ENCODE measurements at places on chromosomes 13 and 19.
A peak's percentile ranks its signal among the peaks of the same experiment; 100 is the strongest.

- DNase-seq: no peak
Measured at GRCh38 chr19:13726323-13726722, 38.0 kb upstream of the MRI1 start.

GRCh38 chr13:46126056-46126455 lies 21.2 kb upstream of the CPB2 start:
- no peak for DNase-seq

GRCh38 chr13:105543742-105544141 lies 991.7 kb downstream of the EFNB2 start:
- no peak for DNase-seq

GRCh38 chr19:37334179-37335071 lies 36.5 kb upstream of the ZNF527 start:
- peak; percentile 91 for DNase-seq

GRCh38 chr13:59728896-59729545 lies 434.7 kb downstream of the DIAPH3 start:
- DNase-seq: no peak

DNA sequence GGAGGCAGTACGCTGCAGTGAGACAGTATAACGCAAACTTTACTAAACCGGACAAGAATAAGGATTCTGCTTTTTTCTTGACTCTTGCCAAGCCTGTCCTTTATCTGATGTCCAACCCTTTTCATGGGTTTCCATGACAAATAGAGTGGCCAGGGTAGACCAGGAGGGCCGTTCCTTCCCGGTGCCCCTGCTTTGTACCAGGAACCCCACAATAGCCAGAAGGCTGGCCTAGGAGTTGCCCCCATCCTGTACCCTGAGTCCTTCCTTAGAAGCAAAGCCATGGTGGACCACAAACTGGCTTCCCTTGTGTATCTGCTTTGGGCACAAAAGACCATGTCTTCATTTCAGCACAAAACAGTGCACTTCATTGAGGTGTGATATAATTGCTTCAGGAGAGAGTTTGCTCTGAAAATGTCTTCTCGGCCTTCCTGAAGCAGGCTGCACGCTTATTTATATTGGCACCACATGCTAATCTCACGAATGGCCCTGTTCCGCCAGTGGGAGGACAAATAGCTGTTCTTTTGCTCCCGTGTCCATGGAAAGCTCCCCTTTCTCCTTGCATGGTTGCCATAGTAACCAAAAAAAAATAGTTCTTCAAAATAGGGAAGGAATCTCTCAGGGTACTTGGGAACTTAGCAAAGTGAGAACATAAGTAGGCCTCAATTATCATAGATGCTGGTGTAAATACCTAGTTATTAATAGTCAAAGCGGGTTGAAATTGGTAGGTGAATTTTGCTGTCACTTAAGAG lies 222.1 kb downstream of the ZIC5 start:
- peak; percentile 4 for DNase-seq

DNA sequence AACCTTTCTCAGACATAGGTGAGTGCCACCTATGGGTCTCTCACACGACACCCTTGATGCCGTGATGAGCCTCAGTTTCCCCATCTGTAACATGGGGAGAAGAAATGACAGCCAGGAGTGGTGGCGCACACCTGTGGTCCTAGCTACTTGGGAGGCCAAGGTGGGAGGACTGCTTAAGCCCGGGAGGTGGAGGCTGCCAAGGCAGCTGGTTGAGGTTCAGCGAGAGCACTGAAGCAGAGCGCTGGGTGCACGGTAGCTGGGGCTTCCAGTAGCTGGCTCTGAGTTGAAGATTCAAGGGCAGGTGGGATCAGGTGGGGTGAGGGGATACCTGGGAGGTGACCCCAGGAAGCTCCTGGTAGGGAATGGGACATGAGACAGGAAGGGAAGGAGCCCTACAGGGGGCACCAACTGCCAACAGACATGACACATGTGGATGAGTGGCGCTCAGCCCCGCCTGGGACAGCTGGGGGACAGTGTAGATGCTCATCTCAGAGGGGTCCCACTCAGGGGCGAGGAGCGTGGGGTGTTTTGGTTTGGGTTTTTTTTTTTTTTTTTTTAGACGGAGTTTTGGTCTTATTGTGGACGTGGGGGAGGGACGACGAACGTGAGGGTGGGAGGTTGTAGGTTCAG lies 6.5 kb upstream of the SSBP4 start:
- DNase-seq: no peak

DNA sequence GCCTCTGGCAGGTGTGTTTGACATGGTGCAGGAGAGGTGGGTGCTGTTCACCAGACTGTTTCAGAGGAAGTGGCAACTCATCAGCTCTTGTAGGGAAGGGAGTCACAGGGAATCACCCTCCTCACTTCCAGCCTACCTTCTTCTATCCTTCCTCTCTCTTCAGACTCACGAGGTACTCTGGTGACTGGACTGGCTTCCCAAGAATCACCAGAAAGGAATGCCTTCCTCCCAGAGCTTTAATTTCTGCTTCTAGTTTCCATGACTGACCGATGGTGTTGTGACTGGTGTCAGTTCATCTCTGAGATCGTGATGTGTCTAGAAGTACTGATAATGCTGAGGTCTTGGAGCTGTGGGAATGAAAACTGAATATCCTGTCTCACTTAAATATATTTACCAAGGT lies 247.3 kb downstream of the KCTD12 start:
- DNase-seq: no peak

DNA sequence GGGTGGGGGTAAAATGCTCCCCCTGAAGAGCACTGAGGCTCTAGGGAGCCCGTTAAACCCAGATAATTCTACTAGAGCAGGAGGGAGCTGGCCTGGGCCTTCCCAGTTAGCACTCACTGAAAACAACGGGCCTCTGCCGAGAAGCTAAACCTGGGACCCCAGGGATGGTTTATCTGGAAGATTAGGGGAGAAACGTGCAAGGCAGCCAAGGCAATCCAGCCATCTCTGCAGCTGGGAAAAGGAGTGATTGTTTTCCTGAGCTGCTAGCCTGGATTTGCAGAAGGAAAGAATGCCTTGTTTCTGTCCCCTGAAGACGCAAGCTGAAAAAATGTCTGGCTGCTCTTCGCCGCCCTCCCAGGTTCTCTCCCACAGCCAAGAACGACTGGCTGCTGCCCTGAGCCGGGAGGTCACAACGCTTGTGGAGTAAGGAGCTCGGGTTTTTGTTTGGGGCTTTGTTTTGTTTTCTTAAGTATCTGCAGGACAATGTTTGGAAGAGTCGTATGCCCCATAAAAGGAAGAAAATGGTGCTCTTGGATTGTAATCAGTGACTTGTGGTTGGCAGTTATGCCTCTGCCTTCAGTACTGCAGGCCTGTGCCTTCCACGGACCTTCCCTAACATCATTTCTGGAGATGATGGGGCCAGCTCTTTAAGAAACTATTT lies 31.5 kb downstream of the COL4A2 start:
- DNase-seq: peak; percentile 93

DNA sequence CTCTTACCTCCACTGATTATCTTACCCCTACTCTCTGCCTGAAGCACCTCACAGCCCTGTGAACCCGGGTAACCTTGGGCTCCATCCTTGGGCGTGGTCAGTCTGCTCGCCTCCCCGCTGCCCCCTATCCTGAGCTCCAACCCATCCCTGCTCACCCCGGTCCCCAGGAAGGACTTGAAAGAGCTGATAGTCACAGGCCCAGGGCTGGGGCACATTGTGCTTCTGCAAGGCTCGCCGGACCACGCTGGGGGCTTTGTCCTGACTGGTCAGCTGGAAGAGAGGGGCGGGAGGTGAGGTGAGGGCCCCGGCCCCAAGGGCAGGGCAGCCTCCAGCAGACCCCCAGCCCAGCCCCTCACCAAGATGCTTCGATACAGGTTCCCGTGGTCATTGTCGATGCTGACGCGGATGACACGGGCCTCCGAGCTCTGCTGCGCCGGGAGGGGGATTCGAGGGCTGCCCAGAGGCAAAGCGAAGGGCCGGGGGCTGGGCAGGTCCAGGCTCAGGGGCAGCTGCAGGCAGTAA lies 13.0 kb upstream of the EPOR start:
- no peak for DNase-seq

GRCh38 chr13:24035411-24035810 lies 125.1 kb upstream of the SPATA13 start:
- DNase-seq: no peak

- no peak for DNase-seq
Measured at GRCh38 chr19:5337708-5338655, 2.6 kb downstream of the PTPRS start.

DNA sequence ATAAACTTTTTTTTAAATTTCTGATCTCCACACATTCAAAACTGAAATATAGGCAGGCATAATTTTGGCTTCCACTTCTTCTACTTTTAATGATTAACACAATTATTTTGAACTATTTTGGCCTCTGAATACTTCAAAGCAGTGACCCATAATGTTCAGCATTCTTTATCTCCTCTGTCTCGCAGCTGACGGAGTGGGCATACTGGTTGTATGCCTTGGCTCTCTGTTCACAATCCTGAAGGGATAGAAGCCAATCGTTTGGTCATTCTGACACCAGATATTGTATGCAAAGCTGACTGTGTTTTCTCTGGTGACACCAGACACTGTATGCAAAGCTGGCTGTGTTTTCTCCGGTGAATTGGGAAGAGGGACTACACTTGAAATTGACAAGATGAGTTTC lies 833.0 kb downstream of the EFNB2 start:
- no peak for DNase-seq

Measured in choroid plexus epithelial cell (primary cell).